ENCODE measurements at places on chromosomes 6 and 20. TPM values are rescaled to one million over a fixed set of nuclear protein-coding genes. Genes with fewer than 3 reads are reported as not detected.

The C6orf118 gene
- total RNA-seq = under 0.01 TPM

The CCN6 gene
- not detected for total RNA-seq

The GATA5 gene
- not detected for total RNA-seq

The FAM209B gene
- total RNA-seq = not detected

The BPIFB1 gene
- not detected for total RNA-seq

The SPAG4 gene
- total RNA-seq = 6.5 TPM

The RPL10A gene
- 2,963 TPM for total RNA-seq

The PCK1 gene
- not detected for total RNA-seq

The EDEM2 gene
- 35.0 TPM for total RNA-seq

The SPINT4 gene
- total RNA-seq = not detected

The SRXN1 gene
- total RNA-seq = 53.0 TPM

The MACROD2 gene
- total RNA-seq = 0.78 TPM

The MAP7 gene
- 0.37 TPM for total RNA-seq

The PSMB9 gene
- total RNA-seq = 10.8 TPM

The THEMIS gene
- not detected for total RNA-seq

The VSTM2L gene
- total RNA-seq = 0.20 TPM

The CYP24A1 gene
- not detected for total RNA-seq

The EYA2 gene
- total RNA-seq = 0.37 TPM

The ERVFRD-1 gene
- not detected for total RNA-seq

Data from subcutaneous preadipocyte (primary cell).